ENCODE measurements at places on chromosomes 2 and 18. TPM values are rescaled to one million over a fixed set of nuclear protein-coding genes. Genes with fewer than 3 reads are reported as not detected.

FIGN gene
- total RNA-seq: 1.5 TPM

POTEC gene
- not detected for total RNA-seq

CD28 gene
- not detected for total RNA-seq

ANKZF1 gene
- total RNA-seq: 32.7 TPM

CFC1 gene
- not detected for total RNA-seq

ARHGEF33 gene
- total RNA-seq: 0.50 TPM

NETO1 gene
- 0.26 TPM for total RNA-seq

ANKRD30B gene
- total RNA-seq: under 0.01 TPM

VWC2L gene
- not detected for total RNA-seq

HDLBP gene
- total RNA-seq: 1,289 TPM

SCN7A gene
- total RNA-seq: 23.6 TPM

GAREM1 gene
- 1.5 TPM for total RNA-seq

SERPINB11 gene
- total RNA-seq: not detected

SERPINB12 gene
- total RNA-seq: not detected

IFIH1 gene
- total RNA-seq: 11.4 TPM
